ENCODE measurements at places on chromosomes 4 and X. TPM values are rescaled to one million over a fixed set of nuclear protein-coding genes. Genes with fewer than 3 reads are reported as not detected.

DNA sequence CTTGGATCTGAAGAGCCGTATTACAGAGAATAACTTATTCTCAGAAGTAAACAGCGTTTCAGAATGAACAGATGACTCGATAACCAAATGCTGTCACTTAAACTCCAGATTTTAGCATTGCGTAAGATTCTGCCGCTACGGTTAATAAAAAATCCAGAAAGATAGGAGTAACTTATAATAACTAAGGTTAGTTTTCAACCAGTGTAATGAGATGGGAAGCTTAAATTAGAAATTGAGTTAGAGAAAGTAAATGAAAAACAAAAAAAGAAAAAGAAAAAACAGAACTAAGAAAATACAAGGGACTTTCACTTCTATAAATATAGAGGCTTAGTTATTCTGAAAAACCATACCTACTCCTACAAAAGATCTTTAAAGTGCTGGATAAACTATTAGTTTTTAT lies 13.1 kb upstream of the PARM1 start:
- DNase-seq: no peak

GRCh38 chrX:119552508-119552907 lies 12.7 kb downstream of the STEEP1 start:
- DNase-seq: no peak

- no peak for DNase-seq
These were observed 1477.0 kb downstream of the PCDH7 start for GRCh38 chr4:32196950-32197688.

DNA sequence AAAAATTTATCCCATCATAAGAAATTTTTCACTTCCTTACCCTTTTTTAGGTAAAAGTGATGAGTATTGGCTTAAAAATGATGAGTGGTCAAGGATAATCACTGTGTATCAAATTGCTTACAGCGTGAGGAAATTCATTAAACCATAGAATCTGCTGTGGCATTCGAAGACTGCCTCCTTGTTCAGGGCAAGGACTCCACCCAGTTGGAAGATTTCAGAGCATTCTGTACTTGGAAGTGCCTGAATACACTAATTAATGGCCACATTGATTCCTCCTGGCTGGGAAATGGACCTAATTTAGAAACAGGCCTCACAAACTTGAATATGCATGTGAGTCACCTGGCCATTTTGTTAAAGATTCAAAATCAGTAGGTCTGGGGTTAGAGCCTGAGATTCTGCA lies 83.2 kb downstream of the HHIP start:
- DNase-seq: no peak

GRCh38 chr4:147768113-147768512 lies 36.2 kb downstream of the ARHGAP10 start:
- DNase-seq: no peak

GRCh38 chr4:182189103-182189878 lies 53.9 kb upstream of the TENM3 start:
- DNase-seq: no peak

DNA sequence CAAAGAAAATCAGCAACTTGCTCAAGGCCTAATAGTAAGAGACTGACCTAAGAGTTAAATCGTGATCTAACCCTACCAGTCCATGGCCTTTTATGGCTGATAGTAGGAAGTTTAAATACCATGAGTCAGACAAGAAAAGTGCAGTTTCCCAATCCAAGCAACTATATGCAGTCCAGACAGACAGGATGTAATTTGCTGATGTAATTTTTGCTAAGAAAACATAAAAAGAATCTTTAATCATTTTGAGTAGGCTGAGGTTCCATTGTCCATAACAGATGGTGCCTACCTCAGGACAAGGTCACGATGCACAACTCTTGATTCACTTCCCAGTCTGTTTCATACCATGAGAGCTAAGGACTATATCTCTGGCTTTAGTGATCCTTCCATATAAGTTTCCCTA lies 317.5 kb upstream of the GRIA3 start:
- DNase-seq: no peak

DNA sequence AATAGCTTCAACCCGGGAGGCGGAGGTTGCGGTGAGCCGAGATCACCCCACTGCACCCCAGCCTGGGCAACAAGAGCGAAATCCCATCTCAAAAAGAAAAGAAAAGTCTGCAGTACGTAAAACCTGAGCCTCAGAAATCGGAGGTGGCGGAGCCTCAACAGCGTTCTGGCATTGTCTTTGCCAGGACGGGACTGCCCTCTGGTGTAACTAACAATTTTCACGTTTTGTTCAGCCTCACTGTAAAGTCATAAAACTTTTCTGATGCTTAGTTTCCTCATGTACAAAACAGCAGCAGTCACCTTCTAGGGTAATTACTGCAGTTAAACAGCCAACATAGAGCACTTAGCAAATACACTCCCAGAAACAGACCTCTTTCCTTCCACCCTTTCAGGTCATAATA lies 121.7 kb downstream of the RBM47 start:
- DNase-seq: no peak

Gene PDZD4
- polyA plus RNA-seq: 2.9 TPM

Gene BGN
- polyA plus RNA-seq: 134 TPM

Gene ZNF157
- 0.28 TPM for polyA plus RNA-seq

All from muscle of back (tissue), 13 donors.